ENCODE measurements at places on chromosomes 5 and 9.
A peak's percentile ranks its signal among the peaks of the same experiment; 100 is the strongest.

GRCh38 chr5:42876375-42876844 lies 64.7 kb upstream of the SELENOP start:
- DNase-seq = no peak

DNA sequence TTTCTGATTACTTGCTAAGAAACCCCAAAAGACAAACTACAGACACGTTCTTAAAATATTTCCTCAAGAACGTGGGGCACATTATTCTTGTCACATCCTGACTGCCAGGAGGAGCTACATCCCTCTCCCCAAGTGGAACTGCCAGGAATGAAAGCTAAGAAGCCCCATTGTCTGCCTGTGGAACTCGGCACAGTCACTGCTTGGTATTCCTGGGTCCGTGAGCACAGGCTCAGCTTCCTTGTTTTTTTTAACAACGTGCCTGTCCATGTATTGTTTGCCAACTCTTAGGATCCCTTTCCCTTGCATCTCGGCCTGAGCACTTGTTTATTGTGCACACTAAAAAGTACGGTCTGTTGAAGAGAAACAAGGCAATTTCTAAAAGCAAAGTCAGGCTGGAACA lies 47.0 kb upstream of the SELENOP start:
- DNase-seq = peak; percentile 20

DNA sequence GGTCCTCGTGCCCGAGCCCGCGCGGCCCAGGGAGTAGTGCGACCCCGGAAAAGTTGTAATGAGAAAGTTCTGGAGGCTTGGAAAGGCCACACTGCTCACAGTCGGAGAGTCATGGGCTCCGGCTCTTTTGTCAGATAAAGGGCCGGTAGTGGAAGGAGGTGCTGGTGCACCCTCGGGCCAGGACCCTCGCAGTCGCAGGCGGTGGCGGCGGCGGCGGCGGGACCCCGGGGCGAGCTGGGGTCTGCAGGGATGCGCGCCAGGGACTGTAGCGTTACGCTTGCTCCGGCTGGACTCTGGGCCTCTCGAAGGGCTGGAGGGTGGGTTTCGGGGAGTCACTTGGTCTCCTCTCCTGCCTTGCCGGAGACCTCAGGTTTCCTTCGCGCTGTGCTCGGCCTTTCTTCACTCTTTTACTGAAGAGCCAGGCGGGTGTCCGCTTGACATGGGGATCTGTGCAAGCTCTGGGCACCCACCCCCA lies 1.5 kb downstream of the RORB start:
- DNase-seq = no peak

GRCh38 chr9:93207860-93208734 lies 24.2 kb downstream of the WNK2 start:
- no peak for DNase-seq

- no peak for DNase-seq
These were observed 63.3 kb downstream of the SMC5 start for GRCh38 chr9:70322096-70322495.

DNA sequence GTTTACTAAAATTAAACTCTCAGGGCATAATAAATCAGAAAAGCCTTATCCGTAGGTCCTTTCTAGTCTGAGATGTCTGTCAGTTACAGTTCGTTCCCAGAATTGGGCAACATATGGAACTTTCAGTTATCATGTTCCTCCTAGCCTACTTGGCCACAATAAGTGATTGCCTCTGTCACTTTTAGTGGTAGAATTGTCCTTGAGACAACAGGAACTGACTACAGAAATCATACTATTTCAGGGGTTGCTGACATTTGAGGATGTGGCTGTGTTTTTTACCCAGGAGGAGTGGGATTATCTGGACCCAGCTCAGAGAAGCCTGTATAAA lies 956 bp downstream of the ZNF189 start:
- no peak for DNase-seq

GRCh38 chr9:6827439-6828145 lies 69.8 kb downstream of the KDM4C start:
- peak; percentile 74 for DNase-seq

DNA sequence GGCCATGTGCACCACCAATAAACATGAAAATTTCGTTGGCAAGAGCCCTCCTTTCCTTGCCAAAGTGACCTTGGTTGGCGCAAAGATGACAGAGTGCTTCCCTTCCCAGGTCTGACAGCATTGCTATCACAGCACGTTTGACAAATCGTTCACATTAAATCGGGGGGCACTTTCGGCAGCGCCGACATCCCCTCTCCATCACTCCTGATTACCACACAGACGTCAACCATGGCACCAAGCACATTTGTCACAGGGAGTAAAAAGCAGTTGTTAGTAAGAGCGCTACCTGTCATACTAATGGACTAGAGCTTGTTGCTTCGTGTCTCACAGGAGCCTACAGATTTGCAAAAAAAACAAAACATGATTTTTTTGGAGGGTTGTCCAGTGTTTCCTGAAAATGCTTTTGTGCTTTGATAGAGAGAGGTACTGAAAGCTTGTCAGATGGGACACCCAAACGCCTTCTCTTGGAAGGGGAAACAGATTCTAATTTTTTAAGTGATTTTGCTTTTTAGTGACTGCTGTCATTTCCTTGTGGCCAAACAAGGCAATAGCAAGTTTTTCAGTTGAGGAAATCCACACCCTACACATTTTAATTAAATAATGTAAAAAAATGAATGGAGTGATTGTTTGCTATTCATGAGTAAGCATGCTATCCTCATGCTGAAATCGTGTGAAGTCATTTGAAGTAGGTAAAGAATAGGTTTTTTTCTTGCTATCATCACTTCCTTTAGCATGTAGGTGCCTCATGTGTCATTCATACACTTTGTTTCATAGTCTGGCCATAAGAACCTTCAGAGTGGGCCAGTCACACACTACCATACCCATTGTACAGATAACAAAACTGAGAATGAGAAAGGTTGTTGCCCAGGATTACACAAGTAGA lies 682.8 kb upstream of the WWC1 start:
- no peak for DNase-seq

- peak; percentile 28 for DNase-seq
These were observed 49.0 kb downstream of the FAM78A start for GRCh38 chr9:131227112-131227958.

GRCh38 chr9:130189840-130190239 lies 17.6 kb downstream of the NCS1 start:
- DNase-seq = peak; percentile 71

DNA sequence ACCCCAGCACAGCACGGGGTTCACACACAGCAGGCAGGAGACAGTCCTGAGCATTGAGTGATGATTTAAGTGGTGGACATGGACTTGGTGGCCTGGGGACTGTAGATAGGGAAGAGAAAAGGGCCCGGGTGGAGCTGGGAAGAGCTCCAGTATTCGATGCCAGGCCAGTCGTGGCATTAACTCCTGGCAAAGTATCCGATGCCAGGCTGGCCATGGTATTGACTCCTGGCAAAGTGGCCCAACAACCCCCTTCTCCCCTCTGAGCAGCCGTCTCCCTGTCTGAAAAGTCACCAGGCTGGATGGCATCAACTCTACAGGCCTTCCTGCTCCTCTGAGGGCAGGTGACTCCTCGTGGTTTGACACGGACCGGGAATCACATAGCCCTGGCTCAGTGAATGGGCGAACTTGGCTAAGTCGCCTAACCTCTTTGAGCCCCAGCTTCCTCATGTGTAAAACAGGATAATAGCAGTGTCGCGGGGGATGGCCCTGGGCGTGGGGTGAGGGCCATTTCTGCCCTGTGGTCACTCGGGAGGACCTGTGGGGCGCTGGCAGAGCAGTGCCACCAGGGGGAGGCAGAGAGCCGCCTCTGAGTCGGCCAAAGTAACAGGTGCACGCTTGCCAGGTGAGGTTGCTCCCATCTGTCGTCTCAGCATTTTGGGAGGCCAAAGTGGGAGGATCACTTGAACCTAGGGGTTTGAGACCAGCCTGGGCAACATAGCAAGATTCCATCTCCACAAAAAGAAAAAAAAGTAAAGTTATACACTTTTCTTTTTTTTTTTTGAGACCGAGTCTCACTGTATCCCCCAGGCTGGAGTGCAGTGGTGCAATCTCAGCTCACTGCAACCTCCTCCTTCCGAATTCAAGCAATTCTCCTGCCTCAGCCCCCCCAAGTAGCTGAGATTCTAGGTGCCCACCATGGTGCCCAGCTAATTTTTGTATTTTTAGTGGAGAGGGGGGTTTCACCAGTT lies 5.7 kb upstream of the SEC16A start:
- DNase-seq = peak; percentile 69

DNA sequence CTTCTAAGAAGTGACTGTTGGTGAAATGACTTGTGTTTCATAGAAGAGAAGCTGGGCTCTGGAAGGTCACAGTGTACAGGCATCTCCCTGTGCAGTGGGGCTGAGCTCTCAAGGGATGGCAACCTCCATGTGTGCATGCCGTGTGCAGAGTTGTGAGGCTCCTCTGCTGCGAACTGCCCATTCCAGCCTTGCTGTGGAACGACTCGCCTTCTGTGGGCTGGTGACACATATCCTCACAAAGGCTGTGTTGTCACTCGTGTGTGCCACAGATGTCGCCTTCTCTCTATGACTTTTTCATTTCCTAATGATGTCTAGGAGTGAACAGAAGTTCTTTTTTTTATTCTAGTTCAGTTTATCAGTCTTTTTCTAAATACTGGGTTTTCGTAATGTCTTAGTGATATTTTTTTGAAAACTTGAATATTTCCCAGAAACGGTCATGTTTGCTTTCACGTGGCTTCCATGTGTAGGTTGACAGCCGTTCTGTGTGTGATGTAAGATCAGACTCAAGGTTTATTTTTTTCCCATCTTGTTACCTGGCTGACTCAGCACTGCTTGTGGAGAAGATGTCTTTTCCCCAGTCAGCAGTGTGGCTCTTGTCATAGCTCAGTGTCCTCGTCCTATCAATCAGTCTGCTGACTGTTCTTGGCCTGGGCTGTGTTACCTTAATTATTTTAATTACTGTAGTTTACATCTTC lies 57.3 kb upstream of the CACNA1B start:
- no peak for DNase-seq

DNA sequence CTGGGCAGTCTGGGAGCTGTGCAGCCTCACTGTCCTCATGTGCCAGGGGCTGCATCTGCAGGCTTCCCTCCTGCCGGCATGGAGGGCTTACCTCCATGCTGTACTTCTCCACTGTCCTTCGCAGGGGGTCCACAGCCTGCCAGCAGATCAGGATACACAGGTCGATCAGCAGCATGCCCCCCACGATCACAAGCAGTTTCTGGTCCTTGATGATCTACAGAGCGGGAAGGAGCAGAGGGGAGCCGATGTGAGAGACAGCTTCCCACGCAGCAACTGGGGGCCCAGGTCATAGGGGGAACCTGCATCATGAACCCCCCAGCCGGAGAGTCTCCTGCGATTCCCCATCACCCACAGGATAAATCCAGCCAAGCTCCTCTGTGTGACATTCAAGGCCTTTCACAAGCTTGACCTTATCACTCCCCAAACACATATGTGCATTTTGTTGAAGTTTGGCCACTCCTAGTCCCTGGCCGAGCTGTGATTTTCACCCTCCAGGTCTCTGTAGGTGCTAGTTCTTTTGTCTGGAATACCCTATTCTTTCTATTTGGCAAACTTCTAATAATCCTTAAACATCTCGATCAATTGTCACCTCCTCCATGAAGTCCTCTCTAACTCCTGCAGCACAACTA lies 107.3 kb upstream of the TBC1D2 start:
- DNase-seq = no peak

GRCh38 chr5:84218546-84218945 lies 166.1 kb downstream of the EDIL3 start:
- DNase-seq = no peak

DNA sequence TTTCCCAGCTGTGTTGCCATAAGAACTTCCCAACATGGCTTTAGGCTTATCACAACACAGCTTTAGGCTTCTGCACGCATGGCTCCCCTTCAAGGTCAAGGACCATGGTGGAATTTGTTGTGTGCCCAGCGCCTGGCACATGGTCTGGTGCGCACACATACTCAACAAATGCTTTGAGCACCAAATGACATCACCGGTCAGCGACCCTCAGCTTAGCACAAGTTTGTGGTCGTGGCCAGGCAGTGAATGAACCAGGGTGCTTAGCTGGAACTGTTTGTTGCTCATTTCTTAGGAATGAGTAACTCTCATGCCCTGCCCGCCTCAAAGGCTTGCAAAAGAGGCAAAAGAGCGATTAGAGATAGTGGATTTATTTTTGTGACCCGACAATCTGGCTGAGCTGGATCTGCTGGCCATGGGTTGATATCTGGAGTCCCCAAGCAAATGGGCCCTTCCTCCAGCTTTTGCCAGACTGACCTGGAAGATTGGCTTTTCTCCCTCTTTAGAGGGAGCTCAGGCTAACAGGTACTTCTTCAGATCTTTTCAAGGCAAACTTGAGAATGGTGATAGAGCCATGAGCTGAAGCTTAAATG lies 58.9 kb downstream of the DAP start:
- DNase-seq = peak; percentile 97

GRCh38 chr5:137231540-137231939 lies 267.6 kb downstream of the SPOCK1 start:
- DNase-seq = peak; percentile 46

- no peak for DNase-seq
These were observed 29.0 kb downstream of the IRF1 start for GRCh38 chr5:132461569-132462070.

DNA sequence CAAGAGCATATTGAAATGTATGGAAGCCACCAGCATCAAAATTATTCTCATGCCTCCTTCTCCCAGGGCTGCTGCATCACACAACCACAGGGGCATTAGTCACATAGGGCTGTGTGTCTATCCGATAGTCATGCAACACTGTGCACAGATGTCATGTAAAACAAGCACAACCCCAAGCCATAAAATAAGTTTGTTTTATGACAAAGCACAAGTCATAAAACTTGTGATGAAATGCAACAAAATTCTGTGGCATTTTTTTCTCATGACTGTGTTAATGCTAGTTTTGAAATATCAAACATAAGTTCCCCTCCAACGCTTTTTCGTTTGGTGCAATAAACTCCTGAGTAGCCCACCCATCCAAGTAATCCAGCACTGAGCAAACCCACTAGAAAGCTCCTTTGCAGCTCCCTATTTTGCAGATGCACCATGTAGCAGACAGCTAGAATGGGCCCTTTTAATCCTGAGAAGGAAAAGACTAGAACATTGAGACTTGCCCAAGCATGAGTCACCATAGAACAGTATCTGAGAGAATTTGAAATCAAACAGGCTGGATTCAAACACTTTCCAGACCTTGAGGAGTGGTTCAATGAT lies 93.3 kb upstream of the ZNF366 start:
- peak; percentile 51 for DNase-seq

- DNase-seq = peak; percentile 60
These were observed 3.9 kb downstream of the MLLT3 start for GRCh38 chr9:20618361-20618802.

- DNase-seq = no peak
These were observed 222.3 kb downstream of the ARRDC3 start for GRCh38 chr5:91160714-91161285.

- peak; percentile 73 for DNase-seq
These were observed 97.5 kb downstream of the COL5A1 start for GRCh38 chr9:134738869-134739659.

DNA sequence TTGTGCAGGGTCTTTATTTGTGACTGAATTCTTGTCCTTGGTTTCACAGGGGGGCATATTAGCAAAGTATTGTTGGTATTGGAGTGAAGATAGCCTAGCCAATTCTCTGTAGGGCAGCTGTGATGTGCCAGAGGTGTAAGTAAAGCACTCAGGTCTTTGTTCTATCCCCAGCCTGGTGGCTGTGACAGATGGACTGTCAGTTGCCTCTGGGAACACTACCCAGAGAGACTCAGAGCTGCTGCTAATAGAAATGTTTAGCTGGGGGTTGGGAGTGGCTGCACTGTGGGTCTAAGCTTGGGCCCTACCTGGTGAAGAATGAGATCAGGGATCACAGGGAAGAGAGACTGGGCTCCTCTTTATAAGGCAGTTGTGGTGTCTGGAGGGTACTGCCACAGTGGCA lies 1006.5 kb upstream of the TYRP1 start:
- DNase-seq = no peak

Measured in astrocyte of the hippocampus (primary cell).